ENCODE measurements at places on chromosomes 16 and 17.

- no peak for DNase-seq
Observed at GRCh38 chr17:46995841-46996571, 17.0 kb upstream of the RPRML start.

DNA sequence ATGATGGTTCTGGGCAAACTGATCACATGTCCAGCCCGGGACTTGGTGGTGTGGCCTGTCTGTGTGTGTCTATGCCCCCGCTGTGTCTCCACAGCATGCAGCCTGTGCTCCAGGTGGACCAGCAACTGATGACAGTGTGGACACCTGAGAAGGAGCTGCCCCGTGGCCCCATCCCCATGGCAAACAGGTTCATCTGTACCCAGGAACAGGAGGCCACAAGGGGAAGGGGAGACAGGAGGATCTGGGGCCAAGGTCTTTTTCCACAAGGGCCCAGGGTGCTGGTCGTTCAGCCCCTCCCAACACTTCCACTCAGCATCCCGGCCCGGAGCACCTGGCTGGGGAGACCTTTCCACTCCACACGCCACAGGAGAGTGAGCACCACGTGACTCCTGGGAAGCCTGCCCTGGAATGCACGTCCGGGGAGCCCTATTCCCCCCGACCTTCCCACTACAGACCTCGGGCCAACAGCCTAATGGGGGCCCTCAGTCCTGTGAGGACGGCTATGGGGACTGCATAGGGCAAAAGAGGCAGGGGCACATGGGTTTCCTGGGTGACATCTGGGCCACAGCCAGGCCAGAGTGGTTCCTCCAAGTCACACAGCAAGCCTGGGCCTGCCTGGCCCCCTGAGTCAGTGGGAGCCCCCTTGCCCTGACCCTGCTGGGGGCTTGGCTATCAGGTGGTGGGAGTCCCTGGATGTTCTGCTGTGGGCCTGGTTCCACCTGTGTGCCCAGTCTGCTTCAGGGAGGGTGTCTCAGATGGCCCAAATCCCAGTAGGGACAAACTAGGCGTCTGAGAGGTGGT is 20.8 kb upstream of the NXPH3 start:
- DNase-seq = peak; percentile 44

DNA sequence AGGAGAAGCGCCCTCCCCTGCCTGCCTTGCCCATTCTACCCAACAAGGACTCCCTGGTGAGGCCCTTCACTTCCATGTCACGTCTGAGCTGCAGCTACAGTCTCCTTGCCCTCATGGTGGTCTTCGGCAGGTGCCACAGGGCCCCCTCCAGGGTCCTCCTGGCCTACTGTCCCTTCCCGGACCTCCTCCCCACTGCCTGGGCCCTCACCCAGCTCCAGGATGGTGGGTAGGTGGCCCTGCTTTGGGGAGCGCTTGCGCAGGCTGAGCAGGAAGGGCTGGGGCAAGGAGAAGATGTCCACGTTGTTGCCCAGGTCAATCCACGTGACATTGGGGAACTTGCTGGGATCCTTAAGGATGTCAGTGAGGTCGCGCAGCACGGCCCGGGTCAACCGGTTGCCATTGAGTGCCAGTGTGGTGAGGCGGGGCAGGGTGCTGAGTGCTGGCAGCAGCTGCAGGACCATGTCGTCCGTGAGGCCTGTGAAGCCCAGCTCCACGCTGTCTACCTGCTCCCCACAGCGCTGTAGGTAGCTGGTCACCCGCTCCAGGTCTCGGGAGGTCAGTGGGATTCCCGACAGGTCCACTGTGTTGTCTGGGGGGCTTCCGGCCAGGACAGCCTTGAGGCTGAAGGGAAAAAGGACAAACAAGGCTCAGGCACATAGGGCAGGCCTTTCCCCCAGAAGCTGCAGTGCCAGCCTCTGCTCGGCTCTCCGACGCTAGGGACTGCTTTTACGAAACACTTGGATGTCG is 28.3 kb downstream of the TRPV2 start:
- DNase-seq = no peak

DNA sequence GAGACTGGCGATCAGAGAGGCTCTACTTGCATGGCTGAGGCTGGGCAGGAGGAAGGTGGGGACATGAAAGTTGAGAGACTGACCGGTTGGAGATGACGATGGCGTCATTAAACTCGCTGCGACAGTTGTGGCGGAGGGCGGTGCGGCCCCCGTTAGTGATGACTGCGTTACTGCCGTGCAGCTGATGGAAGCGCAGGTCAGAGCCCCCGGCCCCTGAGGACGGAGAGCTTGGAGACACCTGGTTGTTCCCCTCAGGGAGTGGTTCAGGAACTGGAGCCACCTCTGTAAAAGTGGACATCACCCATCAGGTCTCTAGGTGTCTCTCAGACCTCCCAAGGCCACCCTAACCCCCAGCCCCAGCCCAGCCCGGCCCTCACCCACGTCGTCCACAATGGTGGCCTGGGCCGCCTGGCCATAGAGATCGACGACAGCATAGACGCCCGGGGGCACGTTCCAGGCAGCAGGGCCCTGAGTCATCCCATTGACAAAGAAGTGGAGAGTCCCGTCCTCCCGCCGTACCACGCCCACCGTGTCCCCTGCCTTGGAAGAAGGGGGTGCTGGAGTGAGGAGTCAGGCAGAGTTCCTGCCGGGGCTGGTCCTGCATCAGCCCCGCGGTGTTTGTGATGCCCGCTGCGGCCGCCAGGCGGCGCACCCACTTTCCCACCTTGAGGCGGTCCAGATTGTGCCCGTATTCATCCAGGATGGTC is 5.3 kb downstream of the NEURL4 start:
- DNase-seq = peak; percentile 48

GRCh38 chr16:85625053-85625452 is 11.9 kb downstream of the GSE1 start:
- no peak for DNase-seq

DNA sequence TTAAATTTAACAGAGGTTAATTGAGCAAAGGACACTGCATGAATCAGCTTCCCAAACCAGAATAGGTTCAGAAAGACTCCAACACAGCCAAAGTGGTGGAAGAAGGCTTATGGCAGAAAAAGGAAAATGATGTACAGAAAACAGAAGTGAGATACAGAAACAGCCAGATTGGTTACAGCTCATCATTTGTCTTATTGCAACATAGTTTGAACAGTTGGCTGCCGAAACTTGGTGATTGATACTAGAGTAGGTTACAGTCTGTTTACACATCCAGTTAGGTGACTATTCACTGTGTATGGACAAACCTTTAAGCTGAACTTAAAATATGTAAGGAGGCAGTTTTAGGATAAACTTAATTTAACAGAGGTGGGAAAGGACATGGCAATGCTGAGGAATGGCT is 18.3 kb downstream of the TMEM100 start:
- DNase-seq = no peak

DNA sequence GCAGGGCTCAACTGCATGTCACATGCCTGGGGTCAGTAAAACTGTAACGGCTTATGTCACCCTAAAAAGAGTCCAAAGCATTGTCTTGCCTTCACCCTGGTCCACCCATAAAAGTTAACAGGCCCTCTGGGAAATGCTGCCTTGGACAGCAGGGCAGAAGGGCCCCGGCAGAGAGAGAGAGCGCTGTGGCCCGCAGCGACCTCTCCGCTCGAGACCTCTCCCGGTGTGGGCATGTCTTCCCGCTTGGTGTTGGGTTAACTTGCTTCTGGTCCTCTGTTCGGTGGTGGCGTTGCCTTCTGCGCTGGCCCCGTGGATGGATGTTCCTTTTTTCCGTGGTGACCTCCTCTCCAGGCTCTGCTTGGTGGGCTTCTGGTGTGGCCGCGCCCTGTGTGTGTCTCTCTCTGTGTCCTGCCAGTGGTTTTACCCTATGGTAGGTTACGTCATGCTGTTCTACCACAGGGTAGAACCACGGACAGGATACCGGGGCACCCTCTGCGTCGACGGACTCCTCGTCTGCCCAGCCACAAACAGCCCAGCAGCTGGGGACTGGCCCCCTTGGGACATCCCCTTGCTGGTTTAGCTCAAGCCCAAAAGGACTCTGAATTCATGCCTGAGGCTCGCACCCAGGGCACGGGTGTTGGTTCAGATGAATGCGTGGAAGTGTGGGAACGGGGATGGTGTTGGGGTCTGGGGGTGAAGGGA is 18.3 kb upstream of the CLEC18A start:
- no peak for DNase-seq

DNA sequence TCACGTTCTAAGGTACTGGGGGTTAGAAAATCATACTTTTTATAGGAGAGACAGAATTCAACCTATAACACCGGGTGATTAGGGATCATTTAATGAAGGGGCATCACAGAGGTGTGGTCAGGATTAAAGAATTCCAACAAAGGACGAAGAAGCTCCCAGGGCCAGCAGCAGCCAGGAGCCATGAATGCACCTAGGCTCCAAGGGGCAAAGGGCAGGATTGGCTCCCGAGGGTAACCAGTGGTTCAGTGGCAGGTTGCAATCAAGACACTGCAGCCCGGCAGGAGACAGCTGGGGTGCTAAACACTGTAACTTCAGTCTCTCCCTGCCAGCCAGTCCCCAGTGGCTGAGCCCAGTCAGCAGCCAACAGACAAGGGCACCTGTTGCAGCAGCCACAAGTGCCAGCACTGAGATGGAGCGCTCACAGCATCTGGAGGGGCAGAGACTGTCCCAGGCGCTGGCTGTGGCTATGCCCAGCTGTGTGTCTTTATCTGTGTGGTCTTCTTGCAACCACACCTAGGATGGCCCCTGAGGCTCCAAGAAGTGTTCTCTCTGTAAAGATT is 23.9 kb downstream of the DHRS7C start:
- no peak for DNase-seq

GRCh38 chr17:79778504-79779083 is 646 bp downstream of the CBX2 start:
- no peak for DNase-seq
